NCI-H1092 (cell line): ENCODE measurements at places on chromosomes 5 and 9.

DNA sequence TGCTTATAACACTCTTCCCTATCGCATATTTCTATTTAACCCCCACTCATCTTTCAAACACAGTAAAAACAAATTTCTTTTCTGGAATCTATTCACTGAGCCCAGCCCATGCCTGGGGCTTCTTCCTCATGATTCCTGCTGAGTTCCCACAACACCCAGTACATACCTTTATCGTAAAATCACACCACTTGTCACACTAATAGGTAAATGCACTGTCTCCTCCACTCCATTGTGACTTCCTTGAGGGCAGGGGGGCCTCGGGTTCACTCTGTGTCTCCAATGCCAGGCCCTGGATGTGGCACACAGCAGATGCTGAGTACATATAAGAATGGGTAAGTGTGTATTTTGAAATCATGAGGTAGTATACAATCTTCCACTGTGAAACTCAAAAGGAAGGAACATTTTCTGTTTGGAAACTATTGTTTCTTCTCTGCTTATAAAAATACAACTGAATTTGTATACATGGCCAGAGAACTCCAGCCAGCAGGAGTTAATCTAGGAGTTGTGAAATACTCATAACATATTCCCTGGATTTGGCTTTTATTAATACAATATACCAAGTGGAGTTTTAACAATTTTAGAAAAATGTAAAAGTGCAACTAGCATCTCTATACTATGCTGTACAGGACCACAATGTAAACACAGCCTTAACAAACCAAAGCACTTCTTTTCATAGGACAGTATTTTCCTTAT is 7.2 kb downstream of the PLK2 start:
- DNase-seq, result no peak

DNA sequence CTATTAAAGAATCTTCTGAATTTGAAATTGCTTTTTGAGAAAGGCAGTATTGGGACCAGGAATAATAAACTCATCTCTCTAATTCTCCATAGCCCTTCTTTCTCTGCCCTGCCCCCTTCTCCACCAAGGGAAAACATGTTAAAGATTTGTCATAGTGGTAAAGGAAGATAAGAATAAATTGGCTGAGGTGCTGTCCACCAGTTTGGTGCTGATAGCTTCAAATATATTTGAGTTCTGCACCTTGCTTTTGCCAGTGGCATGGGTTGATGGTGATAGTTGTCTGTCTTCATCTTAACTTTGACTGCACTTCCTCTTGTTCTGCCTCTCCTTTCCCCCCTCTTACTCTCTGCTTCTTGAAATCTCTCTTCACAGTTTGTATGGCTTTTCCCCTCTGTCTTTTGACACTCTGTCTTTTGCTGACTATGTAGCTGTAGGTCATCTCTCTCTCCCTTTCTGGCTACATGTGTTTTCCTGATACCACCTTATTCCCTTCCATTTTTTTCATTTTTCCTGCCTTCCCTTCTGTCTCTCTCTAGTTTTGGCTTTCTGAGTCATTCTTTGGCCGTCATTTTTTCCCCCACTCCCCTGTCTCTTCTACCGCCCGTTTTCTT is 56.6 kb downstream of the NDUFS4 start:
- DNase-seq, result no peak

GRCh38 chr9:93276973-93277372 is 93.0 kb downstream of the WNK2 start:
- DNase-seq, result no peak

- DNase-seq, result no peak
Measured at GRCh38 chr9:106639873-106640568, 222.9 kb upstream of the ZNF462 start.

DNA sequence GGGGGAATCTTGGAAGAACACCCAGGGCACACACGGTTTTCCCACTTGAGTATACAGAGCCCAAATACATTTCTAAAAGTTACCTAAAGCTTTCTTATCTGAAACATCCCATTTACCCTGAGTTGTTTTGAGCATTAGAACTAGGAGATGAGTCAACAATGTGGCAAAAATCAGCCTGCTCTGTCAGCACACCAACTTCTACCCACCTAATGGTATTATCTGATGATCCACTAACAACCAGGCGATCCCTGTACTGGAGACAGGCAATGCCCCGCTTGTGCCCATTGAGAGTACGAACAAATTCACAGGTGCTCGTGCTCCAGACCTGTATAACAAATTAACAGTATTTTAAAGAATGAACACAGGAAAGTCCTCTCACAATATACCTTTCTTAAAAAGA is 87.0 kb downstream of the SMIM23 start:
- no peak for DNase-seq

DNA sequence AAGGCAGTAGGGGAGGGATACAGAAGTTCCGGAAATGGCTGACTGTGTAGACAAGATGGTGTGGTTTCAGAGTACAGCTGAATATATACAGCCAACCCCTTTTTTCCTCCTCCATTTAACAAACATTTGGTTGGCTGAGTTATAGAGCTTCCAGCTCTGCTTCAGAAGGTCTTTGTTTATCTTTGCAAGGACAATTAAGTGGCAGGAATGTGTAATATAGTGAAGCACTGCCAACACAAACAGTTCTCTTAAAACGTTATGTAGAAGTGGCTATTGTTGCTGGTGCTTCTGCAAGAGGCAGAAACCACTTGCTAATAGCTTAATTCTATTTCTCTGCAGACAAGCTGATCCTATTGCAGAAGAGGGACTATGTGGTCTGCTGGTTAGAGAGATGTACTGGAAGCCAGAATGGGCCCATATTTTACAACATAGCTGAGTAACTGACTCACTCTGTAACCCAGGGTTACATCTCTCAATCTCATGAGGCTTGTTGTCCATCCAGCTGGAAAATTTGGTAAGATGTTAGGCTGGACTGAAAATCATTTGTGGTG is 62.7 kb upstream of the OSMR start:
- DNase-seq, result peak; percentile 63

- no peak for DNase-seq
Measured at GRCh38 chr5:54900984-54901725, 84.2 kb downstream of the ESM1 start.

DNA sequence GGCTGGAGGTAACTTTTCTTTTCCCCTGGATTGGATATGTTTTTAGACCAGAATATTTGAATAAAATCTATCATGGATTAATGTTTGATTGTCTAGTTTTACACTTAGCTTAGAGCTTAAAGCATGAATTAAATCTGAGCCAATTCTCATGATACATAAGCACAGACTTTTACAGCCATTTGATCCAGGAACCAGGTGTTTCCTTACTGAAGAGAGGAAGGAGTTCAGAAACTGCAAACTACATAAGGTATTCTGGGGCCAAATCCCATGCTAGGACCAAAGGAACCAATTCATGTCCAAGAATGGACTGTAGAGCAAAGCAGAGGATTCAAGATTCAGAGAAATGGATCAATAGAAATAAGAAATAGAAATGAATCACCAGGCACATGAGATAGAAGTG is 360.4 kb upstream of the ZNF608 start:
- DNase-seq, result no peak

DNA sequence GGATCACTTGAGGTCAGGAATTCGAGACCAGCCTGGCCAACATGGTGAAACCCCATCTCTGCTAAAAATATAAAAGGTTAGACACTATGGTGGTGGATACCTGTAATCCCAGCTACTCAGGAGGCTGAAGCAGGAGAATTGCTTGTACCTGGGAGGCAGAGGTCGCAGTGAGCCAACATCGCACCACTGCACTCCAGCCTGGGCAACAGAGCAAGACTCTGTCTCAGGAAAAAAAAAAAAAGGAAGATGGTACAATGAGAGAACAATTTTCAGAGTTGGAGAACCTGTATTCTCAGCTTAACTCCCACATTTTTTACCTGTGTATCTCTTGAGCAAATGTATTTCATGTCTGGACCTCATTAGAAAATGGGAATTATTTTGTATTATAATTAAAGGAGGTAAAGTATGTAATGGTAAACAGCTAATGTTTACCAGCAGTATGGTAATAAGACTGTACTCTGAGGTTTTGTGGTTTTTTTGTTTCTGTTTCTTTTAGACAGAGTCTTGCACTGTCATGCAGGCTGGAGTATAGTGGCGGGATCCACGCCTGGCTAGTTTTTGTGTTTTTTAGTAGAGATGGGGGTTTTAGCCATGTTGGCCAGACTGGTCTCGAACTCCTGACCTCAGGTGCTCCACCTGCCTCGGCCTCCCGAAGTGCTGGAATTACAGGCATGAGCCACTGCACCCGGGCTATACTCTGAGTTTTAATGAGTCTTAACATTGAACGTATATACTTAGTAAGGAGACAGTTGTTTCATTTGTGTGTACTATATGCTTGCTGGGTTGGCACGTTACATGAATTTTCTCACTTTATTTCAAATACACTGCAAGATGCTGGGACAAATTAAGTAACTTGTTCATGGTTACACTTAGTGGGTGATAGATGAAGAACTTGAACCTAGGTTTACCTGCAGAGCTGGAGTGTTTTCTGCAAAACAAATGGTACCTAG is 16.2 kb downstream of the UHRF2 start:
- no peak for DNase-seq

- DNase-seq, result no peak
Measured at GRCh38 chr9:34477541-34477940, 18.9 kb downstream of the DNAI1 start.

GRCh38 chr9:82797534-82797933 is 265.4 kb downstream of the RASEF start:
- peak; percentile 75 for DNase-seq

- DNase-seq, result no peak
Measured at GRCh38 chr5:151086192-151086869, 5.5 kb upstream of the TNIP1 start.

DNA sequence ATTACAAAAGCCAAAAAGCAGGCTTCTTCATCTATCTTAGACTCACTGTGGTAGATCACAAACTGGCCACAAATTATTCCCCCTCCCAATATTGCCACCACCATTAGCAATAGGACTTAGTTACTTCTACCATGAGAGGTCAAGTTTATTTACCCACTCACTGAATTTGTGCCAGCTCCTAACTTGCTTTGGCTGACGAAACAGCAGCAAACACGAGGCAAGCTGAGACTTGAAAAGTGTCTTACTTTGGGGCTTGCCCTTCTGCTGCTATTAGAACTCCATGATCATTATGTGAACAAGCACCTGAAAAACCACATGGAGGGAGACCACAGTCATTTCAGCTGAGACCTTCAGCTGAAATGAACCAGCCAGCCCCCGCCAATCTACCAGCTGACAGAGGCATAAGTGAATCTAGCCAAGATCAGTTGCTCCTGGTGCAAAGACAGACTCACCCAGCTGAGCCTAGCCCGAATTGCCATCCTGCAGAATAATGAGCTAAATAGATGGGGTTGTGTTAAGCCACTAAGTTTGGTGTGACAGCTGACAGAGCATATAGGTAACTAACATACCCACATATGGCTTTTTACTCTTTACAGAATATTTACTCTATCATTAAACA is 5.7 kb downstream of the WDR41 start:
- no peak for DNase-seq

DNA sequence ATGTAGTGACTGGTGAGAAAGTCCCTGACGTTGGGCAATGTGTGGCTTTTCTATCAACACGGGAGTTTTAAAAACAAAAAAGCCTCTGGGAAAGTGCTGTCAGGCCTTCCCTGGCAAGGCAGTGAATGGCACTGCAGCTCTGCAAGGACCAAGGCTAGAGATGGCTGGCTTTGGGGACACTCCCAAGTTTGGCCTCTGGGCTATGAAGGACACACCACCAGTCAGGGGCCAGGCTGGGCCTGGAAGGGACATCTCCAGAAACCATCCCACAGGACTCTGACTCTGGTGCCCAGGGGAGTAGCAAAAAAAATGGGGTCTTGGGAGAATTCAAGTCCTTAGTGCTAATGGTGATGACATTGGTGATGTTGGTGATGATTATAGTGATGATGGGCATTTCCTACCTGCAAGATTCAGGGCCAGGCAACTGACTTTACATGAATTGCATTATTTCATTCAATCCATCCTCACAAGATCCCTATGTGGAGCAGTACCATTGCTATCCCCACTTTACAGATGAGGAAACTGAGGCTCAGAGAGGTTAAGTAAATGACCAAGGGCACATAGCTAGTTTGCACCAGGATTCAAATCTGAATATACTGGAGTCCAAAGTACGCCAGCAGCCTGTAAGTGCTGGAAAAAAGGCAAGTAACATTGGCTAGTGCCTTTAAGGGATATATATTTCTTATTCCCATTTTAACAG is 2.6 kb upstream of the PPARGC1B start:
- DNase-seq, result no peak

DNA sequence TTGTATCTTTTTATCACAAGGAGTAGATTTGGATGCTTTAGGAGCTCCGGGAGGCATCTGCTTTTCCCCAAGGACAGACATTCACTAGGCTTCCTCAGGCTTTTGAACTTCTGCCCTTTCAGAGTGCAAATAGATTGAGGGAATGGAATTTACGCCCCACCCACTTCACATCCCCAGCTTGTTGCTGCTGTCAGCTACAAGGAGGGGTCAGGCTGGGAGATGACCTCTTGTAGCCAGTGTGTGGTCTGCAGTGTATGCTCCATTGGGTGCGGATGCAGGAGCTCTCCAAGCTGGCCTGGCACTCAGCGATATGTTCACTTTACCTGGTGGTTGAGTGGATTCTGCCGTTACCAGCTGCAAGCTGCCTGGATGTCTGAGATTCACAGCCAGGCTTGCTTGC is 6.4 kb downstream of the TNFSF15 start:
- no peak for DNase-seq

- no peak for DNase-seq
Measured at GRCh38 chr9:84932915-84933527, 263.5 kb downstream of the NTRK2 start.

- no peak for DNase-seq
Measured at GRCh38 chr5:122412966-122413365, 100.9 kb downstream of the SNCAIP start.

GRCh38 chr9:128084746-128085145 is 16.7 kb downstream of the SLC25A25 start:
- DNase-seq, result no peak

GRCh38 chr5:172284611-172284980 is 1.0 kb upstream of the UBTD2 start:
- DNase-seq, result no peak

DNA sequence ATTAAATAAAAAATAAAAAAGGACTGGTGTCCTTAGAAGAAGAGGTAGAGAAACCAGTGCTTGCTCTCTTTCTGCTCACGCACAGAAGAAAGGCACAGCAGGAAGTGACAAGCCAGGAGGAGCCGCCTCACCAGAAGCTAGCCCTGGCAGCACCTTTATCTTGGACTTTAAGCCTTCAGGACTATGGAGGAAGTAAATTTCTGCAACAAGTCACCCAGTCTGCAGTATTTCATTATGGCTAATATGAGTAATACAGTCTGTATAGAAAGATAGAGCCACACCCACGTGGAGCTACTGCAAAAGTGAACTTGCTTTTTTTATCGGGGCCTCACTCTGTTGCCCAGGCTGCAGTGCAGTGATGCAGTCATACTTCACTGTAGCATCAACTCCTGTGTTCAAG is 68.4 kb downstream of the PDZD2 start:
- DNase-seq, result no peak

- DNase-seq, result no peak
Measured at GRCh38 chr5:42984307-42984706, 55.8 kb downstream of the ANXA2R start.
